ENCODE measurements at places on chromosomes 16 and 17.

DNA sequence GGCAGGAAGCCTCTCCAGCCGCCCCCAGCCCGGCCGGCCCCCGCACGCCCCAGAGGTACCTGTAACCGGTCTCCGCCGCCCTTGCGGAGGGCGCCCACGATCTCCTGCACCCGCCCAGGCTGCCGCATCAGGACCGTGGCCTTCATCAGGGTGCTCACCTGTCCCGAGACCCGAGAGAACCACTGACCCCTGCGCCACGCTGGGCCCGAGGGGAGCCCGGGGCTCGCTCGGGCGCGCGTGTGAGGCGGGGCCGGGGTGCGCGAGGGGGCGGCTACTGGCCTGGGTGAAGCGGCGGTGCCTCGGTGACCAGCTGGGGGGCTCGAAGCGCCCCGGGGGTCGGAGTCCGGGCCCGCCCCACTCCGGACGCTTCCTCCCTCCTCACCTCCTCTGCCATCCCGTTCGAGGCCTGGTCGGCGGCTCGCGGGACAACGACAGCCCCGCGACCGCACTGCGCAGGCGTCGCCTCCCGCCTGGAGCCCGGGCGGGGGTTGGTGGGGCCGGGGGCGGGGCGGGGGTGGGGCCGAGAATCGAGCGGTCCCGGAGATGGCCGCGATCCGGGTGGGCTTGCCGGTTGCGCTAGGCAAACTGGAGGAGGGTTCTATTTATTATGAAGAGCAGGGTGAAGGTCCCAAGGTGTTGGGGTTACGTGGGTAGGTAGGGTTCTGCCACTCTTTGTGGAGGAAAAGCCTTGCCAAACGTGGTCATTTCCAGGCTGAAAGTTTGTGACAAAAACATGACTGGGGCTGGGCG is at the start of gene NT5C3B:
Gene NT5C3B (minus strand): TSS at position 433 of the 750 bp plus-strand sequence. CDS start 39 bp downstream, at position 394.
- peak; percentile 94 for DNase-seq

GRCh38 chr16:11108466-11108805 is 147.6 kb downstream of the SOCS1 start:
- DNase-seq: no peak

- DNase-seq: no peak
These were observed 60.8 kb downstream of the COPRS start for GRCh38 chr17:31798205-31798724.

DNA sequence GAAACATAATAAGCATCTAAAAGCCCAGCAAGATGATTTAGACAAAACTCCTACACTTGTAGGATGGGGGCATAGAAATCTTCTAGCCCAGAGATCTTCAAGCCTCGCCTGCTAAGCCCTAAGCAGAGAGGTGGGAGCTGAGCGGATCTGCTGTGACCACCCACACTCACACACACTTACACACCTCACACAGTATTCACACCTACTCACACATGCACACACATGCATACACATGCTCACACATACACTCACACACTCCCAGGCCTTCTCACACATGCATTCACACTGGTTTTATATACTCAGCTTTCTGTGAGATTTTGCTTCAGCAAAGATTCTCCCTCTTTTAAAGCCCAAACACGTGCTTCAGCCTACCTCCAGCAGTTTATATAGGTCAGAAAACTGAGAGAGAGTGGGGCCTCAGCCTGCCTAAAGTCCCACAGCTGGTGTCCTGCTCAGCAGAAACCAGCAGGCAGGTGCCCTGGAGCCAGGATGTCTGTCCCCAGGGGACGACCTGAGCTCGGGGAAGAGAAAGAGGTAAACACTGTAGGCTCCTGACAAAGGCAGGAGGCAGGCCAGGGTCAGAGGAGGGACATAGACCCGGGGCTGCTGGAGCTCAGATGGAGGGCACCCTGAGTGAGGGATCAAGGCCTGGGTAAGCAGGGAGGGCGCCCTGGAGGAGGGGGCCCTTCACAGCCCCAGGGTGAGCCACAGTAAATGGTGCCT is 12.0 kb upstream of the KRT19 start:
- no peak for DNase-seq

- DNase-seq: peak; percentile 65
These were observed 600.5 kb upstream of the RBFOX1 start for GRCh38 chr16:6732166-6732565.

DNA sequence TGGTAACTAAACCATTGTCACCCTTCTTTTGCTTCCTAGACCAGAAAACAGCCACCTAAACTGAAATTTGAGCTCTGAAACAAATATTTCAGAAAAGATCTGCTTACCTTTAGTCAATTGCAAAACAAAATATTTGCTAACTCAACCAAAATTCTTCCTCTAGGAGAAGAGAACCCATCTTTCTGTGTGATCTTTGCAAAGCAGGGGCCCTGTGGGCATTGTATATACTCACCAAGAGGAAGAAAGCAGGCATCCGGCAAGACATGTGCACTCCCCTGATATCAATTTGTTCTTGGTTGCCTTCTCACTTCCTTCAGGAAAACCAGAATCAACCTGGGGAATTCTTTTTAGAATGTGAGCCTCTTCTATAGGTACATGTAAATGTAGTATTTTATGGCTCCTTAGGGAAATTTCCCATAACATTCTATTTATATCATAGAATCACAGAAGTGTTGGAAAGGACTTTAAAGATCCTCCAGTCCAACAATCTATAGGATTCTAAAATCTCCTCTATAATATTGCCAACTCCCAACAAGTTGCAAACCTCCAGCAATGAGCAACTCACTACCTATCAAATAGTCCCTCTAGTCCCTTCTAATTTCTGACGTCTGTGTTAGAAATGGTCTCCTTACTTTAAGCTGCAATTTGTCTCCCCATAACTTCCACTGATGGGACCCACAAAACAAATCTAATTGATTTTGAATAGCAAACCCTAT is 966 bp downstream of the SLFN14 start:
- no peak for DNase-seq

DNA sequence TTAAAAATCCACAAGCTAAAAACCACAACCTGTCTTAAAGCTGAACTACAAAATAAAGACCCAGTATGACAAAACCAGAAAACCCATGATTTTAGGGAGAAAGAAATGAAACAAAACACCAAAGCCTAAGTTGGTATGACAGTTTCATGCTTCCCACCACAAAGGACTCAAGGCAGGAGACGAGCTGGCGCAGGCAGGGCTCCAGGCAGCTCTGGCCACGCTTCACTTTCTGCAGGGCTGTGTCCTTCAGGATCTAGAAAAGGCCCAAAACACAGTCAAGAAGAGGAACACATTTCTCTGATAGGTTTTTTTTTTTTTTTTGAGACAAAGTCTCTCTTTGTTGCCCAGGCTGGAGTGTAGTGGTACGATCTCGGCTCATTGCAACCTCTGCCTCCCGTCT is 75.3 kb downstream of the WDR59 start:
- no peak for DNase-seq

- DNase-seq: no peak
These were observed 2.4 kb downstream of the GJD3 start for GRCh38 chr17:40361925-40362695.

- DNase-seq: no peak
These were observed 253.8 kb upstream of the CDH11 start for GRCh38 chr16:65375651-65376050.

All from posterior cingulate gyrus (tissue), 11 donors.